ENCODE measurements at places on chromosomes 11 and 22. TPM values are rescaled to one million over a fixed set of nuclear protein-coding genes. Genes with fewer than 3 reads are reported as not detected.
A peak's percentile ranks its signal among the peaks of the same experiment; 100 is the strongest.

- no peak for DNase-seq
These were observed 585 bp downstream of the THYN1 start for GRCh38 chr11:134252346-134253187.

DNA sequence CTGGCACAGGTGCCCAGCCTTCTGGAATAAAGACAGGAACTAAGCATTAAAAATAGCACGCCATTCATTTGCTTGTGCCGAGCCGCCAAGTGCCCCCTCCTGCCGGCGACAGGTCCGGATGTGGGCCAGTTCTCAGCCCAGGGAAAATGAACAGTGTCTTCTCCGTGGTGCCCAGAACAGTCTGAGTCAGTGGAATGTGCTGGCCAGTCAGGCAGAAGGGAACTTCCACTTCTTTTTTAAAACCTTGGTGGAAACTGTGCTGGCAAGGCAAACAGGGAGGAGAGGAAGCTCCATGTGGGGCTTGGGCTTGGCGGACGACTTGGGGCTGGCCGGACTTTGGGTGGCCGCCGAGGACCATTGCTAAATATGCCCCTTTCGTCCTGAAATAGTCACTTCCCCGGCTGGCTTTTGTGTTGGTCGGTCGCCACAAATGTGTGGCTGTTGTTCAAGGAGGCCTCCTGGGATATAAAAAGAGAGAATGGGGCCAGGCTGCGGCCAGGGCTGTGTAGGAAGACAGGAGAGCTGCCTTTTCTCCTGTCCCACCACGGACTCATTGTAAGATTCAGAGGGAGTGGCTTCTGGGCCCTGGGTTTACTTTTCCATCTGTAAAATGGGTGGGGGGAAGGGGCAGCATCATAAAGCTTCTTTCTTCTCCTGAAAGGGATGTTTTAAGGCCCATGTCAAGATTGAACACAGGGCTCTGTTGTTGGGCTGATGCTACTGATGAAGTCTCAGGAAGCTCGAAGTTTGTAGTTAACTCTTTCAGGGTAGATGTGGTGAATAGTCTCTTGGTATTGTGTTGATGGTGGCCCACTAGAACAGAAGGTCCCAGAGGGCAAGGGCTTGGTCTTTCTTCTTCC is 101.0 kb downstream of the PTPRJ start:
- DNase-seq, result peak; percentile 71

GRCh38 chr11:22625448-22626287 is at the start of gene FANCF:
Gene FANCF, minus strand, starts transcription at chr11:22625823. Its CDS starts 13 bp downstream, at chr11:22625810.
- DNase-seq, result peak; percentile 97

- DNase-seq, result no peak
These were observed 23.8 kb upstream of the TTC28 start for GRCh38 chr22:28703436-28703835.

DNA sequence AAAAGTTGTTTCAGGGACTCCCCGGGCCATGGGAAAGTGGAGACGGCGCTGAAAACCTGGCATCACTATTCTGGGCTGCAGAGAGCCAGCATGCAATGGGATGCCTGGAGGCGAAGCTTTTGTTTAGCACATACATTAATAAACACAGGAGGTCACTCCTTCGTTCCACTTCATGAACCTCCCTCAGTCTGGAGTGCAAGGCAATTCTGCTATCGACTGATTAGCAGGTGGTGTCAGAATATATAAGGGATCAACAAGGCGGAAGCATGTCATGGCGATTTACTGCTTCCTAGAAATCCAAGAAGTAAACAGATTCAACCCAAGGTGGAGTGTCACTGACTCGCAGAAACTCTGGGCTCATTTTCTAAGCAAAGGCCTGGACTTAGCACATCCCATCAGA is 45.4 kb upstream of the MN1 start:
- no peak for DNase-seq

DNA sequence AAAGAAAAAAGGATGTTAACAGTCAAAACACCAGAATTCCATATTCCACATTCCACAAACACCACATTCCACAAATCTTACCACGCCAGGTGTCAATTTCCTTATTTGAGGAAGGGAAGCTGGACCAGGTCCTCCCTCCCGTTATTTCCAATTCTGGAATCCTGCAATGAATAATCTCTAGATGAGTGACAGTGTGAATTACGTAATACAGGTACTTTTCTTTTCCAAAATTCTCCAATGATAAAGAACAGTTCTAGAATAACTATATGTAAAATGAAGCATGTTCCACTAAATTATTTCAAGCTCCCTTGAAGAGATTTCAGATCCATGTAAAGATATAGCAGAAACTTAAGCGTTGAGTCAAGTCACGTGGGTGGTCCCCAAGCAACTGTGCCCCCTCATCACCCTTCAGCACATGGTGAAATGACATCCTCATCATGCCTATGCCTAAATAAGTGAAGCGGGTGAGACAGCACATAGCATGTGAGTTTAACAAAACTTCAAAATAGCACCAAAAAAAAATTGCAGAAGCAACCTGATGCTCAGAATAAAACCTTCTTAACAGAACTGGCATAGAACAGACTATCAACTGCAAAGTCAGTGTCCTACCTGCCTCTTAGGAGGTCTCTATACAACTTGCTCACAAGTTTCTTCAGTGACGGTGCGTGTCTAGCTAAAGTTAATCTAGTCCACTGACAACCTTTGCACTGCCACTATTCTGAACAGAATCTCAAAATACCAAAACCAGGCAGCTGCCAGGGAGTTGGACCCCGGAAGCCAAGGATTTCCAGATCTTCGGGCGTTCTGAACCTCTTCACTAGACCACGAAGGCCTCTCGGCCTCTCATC is 876 bp downstream of the NFRKB start:
- no peak for DNase-seq

- DNase-seq, result no peak
These were observed 42.4 kb downstream of the ZBTB44 start for GRCh38 chr11:130272336-130272735.

- no peak for DNase-seq
These were observed 36.5 kb downstream of the TOM1 start for GRCh38 chr22:35335936-35336781.

- no peak for DNase-seq
These were observed 7.6 kb downstream of the OSBPL5 start for GRCh38 chr11:3157381-3158130.

DNA sequence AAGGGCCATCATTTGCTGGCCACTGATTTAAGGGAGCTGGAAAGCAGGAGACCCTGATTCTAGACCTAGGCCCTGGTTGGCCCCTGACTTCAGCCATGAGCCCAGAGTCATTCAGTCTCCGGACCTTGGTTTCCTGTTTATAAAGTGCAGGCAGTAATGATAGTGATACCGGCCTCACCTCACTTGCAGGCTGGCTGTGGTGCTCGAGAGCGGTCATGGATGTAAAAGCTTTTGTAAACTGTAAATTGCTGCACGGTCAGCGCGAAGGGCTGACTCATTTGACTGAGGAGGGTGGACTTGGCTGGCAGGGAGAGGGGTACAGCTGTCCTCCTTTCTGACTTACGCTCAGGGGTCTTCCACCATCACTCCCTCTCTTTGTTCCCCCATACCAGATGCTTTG is 37.4 kb downstream of the FBLN1 start:
- peak; percentile 71 for DNase-seq

DNA sequence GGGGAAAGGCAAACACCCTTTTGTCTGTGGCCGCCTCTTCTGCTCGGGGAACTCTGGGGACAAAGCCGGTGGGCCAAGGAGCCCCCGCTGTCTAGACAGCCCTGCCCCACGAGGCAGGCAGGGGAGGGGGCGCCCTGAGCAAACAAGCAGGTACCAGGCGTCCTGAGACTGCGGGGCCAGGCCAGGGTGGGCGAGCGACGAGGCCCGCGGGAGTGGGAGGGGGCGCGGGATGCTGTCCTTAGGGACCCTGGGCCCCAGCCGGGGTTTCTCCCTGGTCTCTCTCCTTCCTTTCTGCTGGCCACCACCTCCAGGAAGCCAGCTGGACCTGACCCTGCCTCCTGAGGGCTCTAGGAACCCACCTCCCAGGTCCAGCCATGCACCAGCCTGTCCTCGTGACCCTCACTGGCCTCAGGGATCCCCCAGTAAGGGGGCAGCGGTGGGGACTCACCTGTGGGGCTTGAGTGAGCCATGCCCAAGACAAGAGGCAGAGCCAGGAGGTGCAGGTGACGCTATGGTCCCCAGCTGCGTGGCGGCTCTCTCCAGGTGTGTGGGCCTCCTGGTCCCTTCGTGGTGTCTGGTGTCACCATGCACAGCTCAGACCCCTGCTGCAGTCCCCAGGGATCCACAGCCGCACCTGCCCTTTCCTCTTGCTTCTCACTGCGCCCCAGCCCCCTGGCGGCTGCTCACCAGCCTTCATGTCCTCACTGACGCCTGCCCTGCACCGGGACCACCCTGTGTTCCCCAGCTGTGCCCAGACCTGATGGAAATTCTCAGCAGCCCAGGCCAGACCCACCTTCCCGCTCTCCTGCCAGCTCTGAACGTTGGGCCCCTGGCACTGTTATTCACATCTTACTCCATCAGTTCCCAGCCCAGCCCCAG is 26.5 kb upstream of the MUC5AC start:
- DNase-seq, result no peak

- DNase-seq, result no peak
These were observed 742 bp upstream of the BBOX1 start for GRCh38 chr11:27039873-27040272.

GRCh38 chr11:83364500-83365045 is 78.4 kb upstream of the CCDC90B start:
- no peak for DNase-seq

- DNase-seq, result no peak
These were observed 454.6 kb downstream of the SOX6 start for GRCh38 chr11:15901790-15902189.

GRCh38 chr11:44229098-44229497 is 80.8 kb downstream of the ALX4 start:
- no peak for DNase-seq

- DNase-seq, result peak; percentile 48
These were observed 24.9 kb upstream of the SHISAL1 start for GRCh38 chr22:44337678-44338004.

GRCh38 chr11:113286509-113287497 is 27.6 kb upstream of the TTC12 start:
- DNase-seq, result no peak

DNA sequence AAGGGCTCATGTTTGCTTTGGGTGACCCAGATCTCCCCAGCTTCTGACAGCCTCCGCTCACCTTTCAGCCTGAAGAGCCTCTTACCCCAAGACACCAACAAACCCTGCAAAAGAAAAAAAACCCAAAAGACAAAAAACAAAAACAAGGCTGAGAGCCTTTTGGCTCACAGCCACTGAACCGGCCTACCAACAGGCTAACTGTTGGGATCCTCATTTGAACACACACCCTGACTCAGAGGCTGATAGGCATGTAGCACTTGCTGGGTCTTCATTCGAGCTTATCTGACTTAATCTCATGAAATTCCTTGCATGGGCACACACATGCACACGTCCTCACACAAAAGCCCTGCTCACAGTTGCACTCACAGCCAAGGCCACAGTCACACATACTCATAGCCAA is 22.9 kb upstream of the TSKU start:
- DNase-seq, result no peak

DNA sequence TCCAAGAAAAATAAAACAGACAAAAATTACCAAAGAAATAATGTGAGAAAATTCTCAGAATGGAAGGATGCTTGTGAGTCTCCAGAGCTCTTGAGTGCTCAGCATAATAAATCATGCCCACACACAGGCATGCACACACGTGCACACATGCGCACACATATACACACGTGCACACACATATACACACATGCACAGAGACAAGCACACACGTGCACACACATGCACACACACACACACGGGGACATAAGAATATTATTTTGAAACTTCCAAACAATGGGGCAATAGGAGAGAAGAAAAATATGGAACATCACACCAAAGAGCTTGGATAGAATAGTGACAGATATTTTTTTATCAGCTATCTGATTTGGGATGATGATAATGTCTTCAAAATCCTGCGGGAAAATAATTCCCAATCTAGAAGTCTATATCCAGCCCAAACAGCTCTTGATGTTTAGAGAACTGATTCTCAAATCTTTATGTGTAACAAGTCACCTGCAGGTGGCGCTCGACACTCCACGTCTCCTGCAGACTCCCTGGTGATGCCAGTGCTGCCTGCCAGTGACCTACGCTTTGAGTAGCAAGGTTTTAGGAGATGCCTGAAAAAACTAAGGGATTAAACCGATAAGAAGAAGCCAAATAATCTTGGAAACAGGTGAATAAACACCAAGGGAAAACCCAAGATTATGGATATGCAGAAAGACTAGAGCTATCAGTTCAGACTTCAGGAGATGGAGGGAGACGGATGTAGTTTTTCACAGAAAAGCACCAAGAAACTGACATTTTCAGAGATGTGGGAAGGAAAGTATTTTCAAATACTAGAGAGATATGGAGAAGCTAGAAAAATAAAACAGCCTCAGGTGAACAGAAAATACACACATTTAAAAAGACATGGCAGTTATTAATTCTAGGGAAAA is 743.6 kb downstream of the ETS1 start:
- peak; percentile 3 for DNase-seq

DNA sequence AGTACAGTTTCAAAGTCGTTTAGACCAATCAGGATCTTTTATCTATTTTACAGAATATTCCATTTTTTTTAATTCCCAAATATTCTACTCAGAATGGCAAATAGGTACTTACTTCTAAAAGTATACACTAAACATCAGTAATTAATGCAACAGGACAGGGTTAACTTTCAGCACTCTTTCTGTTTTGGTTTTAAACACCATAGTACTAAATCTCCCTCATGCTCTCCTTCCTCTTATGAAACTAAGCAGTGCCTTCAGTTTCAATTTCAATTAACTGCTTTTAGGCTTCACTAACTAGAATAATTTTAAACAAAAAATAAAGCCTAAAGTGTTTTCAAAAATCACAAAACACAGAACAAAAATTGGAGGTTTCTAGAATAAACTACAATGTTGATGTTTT is 57.9 kb downstream of the NOX4 start:
- no peak for DNase-seq

DNA sequence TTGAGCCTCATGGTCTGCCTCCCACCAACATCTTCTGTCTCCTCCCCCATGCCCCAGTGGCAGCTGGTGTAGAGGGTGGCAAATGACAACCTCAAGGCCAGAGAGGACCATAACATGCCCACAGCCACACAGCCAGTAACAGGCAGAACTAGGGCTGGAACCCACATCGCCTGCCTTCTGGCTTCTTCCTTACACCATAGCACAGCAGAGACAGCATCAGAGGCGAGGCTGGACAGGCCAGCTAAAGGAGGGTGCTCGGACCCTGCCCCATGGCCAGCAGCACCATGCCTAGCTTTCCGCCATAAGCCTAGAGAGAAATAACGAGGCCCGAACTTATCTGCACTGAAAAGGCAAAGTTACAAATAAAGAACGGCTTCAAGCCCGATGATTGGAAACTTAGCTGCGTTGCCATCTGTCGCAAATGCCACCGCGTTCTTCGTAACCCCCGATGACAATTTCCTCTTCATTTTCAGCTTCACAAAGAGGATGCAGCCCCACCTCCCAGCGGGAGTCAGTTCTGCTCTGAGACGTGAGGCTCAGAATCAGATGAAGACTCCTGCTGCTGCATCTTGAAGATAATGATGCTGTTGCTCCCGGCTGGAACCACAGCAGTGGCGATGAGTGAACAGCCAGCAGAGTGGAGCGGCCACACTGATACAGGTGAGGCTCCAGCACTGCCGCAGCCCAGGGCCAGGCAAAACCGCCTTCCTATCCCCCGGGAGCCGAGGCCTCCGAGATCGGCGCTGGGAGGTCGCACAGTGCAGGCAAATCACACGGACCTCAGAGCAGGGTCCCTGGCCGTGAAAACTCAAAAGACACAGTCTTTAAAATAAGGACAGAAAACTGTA is 73.8 kb upstream of the RTL6 start:
- no peak for DNase-seq

GLYAT gene
- total RNA-seq, result not detected

POLA2 gene
- 15.5 TPM for total RNA-seq

PRDX5 gene
- 258 TPM for total RNA-seq

CHRM1 gene
- total RNA-seq, result not detected

SCGB1C1 gene
- not detected for total RNA-seq

AGBL2 gene
- total RNA-seq, result 4.9 TPM

KIRREL3 gene
- total RNA-seq, result 6.4 TPM

CTSC gene
- total RNA-seq, result 493 TPM

OR6A2 gene
- total RNA-seq, result not detected
